ENCODE measurements at places on chromosomes 3 and 15. TPM values are rescaled to one million over a fixed set of nuclear protein-coding genes. Genes with fewer than 3 reads are reported as not detected.

DNA sequence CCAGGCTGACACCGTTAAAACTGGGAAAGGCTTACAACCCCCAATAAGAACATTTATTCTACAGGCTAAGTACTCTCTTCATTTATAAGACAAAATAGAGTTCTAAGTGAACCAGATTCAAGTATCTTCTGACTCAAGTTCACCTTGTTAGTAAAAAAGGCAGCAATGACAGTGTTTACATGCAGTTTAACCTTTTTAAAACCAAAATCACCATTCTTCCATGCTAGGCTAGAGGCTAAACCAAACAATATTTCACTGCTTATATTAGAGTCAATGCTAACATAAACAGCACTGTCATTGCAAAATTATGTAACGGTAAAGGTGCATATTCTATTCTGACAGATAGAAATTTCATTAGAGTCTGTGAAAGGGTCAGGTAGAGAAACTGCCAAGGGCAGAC is 118.0 kb downstream of the FBN1 start:
- H3K36me3 ChIP-seq, result peaks cover 8% of the 10 kb centered on the region
- no peak overlapping the region for H3K27ac ChIP-seq
- H3K27me3 ChIP-seq, result no peaks in the 10 kb centered on the region
- DNase-seq, result no peak
- H3K4me1 ChIP-seq, result no peaks in the 10 kb centered on the region

- no peaks in the 10 kb centered on the region for H3K36me3 ChIP-seq
- H3K27me3 ChIP-seq, result no peaks in the 10 kb centered on the region
- peaks cover 56% of the 10 kb centered on the region for H3K4me1 ChIP-seq
- H3K4me3 ChIP-seq, result peak overlapping the region; percentile 68
- H3K27ac ChIP-seq, result peak overlapping the region; percentile 97
These were observed 20.0 kb downstream of the ATRIP start for GRCh38 chr3:48466386-48467109.

DNA sequence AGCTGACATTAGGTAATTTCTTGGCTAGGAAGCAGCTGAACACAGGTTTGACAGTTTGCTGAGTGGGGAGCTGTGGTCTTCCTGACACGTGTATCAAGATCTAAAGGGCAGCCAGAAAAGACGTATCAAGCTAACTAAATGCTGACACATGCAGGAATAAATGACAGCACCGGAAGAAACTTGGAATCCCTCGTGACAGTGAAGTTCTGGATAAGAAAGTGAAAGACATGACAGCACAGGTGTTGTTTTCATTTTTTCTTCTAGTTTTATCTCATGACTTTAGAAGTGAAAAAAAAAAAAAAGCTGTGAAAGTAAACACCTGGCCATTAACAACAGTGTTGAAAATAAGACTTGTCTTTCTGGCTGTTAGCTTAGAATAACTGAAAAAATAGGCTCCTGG is 48.7 kb downstream of the FGF7 start:
- no peak for DNase-seq
- H3K36me3 ChIP-seq, result no peaks in the 10 kb centered on the region
- no peak overlapping the region for H3K4me3 ChIP-seq
- H3K4me1 ChIP-seq, result no peaks in the 10 kb centered on the region
- H3K27ac ChIP-seq, result no peak overlapping the region
- no peaks in the 10 kb centered on the region for H3K27me3 ChIP-seq

GRCh38 chr15:55407498-55408011 is 604 bp downstream of the CCPG1 start:
- H3K36me3 ChIP-seq, result no peaks in the 10 kb centered on the region
- H3K4me1 ChIP-seq, result peaks cover 43% of the 10 kb centered on the region
- peak overlapping the region; percentile 74 for H3K4me3 ChIP-seq
- no peak for DNase-seq
- no peaks in the 10 kb centered on the region for H3K27me3 ChIP-seq
- peak overlapping the region; percentile 96 for H3K27ac ChIP-seq

Gene SLC6A1
- total RNA-seq, result 0.98 TPM

Gene FAM107A
- total RNA-seq, result 200 TPM

DNA sequence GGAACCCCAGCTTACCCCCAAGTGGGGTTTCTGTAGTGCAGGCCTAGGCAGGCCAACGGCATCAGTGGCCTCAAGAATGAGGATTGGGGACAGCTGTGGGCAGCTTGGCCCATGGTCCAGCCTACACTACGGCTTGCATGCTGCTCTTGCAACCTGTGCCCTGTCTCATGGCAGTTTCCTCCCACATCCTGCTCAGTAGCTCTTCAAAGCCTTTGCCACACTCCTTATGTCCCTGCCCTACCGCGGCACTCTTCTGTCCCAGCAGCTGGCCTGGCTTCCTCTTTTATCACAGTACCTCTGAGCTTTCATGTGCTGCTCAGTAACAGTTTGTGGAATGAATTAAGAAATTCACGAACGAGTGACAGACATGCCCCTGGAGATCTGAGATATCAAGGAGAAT is 431.0 kb downstream of the EPHB1 start:
- no peak overlapping the region for H3K27ac ChIP-seq
- no peak for DNase-seq
- no peak overlapping the region for H3K4me3 ChIP-seq
- H3K4me1 ChIP-seq, result peaks cover 14% of the 10 kb centered on the region
- no peaks in the 10 kb centered on the region for H3K36me3 ChIP-seq
- H3K27me3 ChIP-seq, result no peaks in the 10 kb centered on the region

DNA sequence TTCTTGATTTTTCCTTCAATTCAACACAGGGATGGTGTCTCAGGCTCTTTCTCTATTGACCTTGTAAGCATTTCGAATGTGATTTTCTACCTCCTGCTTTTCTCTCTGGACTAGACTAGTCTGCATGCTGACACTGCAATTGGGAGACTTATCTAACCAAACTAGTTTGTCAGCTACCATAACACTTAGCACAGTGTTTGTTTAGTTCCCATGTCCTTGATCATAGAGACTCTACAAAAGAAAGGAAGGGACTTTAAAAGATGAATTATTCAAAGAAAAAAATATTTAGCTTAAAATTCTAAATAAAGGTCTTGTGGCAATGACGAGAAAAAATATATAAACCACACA is 407.0 kb downstream of the ERC2 start:
- no peaks in the 10 kb centered on the region for H3K4me1 ChIP-seq
- no peaks in the 10 kb centered on the region for H3K36me3 ChIP-seq
- no peaks in the 10 kb centered on the region for H3K27me3 ChIP-seq
- no peak overlapping the region for H3K27ac ChIP-seq

GRCh38 chr3:59425371-59425770 is 375.5 kb upstream of the CFAP20DC start:
- H3K4me3 ChIP-seq, result no peak overlapping the region
- H3K27ac ChIP-seq, result no peak overlapping the region
- no peak for DNase-seq
- H3K27me3 ChIP-seq, result no peaks in the 10 kb centered on the region

GRCh38 chr3:69368129-69368741 is 17.7 kb downstream of the FRMD4B start:
- H3K36me3 ChIP-seq, result no peaks in the 10 kb centered on the region
- DNase-seq, result peak; percentile 70
- no peaks in the 10 kb centered on the region for H3K27me3 ChIP-seq
- peak overlapping the region; percentile 23 for H3K27ac ChIP-seq

- H3K4me3 ChIP-seq, result no peak overlapping the region
- H3K27me3 ChIP-seq, result no peaks in the 10 kb centered on the region
- no peaks in the 10 kb centered on the region for H3K4me1 ChIP-seq
- no peak for DNase-seq
- no peaks in the 10 kb centered on the region for H3K36me3 ChIP-seq
These were observed 317.3 kb upstream of the ARPP21 start for GRCh38 chr3:35322070-35322469.

- no peaks in the 10 kb centered on the region for H3K27me3 ChIP-seq
- DNase-seq, result no peak
These were observed 6.3 kb downstream of the LRRC31 start for GRCh38 chr3:169863458-169863899.

Data from upper lobe of left lung (tissue), 6 donors.